ENCODE measurements at places on chromosomes 1 and 21.

- no peak for DNase-seq
Measured at GRCh38 chr1:160354388-160354985, 11.3 kb downstream of the NCSTN start.

DNA sequence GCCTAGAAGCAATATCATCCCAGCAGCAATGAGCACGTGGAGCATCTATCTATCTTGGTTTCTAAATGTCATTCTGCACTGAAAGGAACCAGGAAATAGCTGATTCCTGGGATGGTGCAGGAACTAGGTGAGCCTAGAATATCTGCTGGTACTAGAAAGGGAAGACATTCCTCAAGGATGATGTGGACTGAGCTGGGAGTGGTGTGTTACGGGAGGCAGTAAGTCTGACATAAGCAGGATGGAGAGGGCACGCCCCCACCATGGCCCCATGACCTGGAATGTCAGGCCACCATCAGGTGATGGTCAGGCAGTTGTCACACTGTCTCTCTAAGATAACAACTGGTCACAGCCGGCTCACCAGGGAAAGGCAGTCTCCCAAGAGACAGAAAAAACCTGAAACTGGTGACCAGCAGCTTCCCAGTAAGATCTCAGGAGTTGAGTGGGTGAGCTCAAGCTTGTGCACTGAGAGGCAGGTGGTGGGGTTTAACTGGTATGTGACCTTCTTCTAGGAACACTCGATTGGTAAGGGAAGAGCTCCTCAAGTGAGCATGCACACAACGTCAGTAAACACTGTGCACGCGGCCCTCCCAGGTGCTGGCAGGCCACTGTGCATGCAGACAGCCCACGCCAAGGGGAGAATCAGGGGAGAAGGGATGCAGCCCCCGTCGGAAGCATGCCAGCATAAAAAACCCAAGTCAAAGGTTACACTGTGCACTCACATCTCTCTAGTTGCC, 148.7 kb downstream of the ADSS2 start:
- no peak for DNase-seq

- DNase-seq: no peak
Measured at GRCh38 chr1:28860332-28861073, 48.5 kb downstream of the OPRD1 start.

GRCh38 chr1:235892734-235893413, 26.2 kb upstream of the LYST start:
- DNase-seq: no peak

Data from iPS DF 19.7 (cell line).